Activated CD8-positive, alpha-beta memory T cell treated with anti-CD3 and anti-CD28 coated beads, Interleukin-2, amount 50 U/mL, for 4 hours (primary cell): ENCODE measurements at places on chromosomes 7 and 10.

DNA sequence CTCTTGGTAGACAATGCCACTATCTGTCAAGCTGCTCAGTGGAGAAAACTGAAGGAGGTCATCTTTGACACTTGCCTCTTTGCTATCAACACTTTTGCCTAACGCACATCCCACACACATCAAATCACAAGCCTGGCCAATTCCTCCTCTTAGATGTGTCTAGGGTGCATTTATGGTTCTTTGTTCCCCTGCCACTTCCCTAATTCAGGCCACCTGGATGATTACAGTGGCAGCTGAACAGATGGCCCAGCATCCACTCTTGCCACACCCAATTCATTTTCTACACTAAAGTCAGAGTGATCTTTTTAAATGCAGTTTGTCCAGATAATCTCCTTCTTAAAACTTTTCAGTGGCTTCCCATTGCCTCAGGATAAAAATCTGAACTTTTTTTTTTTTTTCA, 58.6 kb downstream of the LAMB4 start:
- DNase-seq = no peak

- DNase-seq = no peak
Measured at GRCh38 chr10:71451754-71452153, 55.0 kb downstream of the CDH23 start.

DNA sequence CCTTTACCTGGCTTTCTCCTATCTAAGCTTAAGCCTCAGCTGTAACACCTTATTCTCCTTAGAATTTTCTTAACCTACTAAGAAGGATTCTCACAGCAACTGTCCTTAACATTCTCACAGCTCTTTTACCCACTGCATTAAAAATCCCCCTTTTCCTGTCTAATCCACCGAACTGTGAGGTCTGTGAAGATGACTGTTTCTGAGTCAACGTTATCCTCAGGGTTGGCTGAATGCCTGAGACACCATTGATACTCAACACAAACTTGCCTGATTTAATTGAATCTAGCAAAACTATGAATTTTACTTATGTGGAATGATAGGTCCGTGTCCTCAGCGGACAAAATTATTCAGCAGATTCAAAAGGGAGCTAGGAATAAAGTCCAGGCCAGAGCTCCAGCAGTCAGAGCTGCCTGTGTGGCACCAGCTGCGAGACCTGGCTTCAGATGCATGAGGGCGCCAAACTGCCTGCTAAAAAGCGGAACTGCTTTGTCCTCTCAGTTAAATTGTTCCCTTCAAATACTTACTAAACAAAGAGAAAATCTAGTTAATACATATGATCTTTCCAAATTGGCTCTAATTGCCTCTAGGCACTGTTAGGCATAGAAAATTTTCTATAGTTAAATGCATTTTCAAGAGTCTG, 33.4 kb upstream of the VWDE start:
- DNase-seq = no peak

- no peak for DNase-seq
Measured at GRCh38 chr7:155265961-155266360, 31.7 kb upstream of the INSIG1 start.

DNA sequence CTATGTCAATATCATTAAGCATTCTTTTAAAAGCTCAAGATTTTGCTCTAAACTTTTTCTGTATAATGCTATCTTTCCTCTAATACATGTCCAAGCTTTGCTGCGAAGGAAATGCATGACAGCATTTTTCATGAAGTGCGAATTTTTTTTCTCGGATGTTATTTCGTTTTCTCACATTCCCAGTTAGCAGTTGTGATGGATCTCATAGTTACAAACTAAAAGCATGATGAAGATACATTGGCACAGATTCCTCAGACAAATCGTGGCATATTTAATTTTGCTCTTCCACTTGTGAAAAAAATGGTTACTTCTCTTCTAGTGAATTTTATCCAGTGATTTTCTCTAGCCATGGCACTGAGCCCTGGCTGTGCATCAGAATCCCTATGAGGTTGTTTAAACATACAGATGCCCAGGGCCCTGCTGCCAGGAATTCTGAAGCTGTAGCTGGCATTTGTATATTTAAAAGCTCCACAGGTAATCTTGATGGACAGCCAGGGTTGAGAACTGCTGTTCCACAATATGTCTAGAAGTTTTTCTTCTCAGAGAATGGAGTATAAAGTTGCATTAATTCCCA, 299.8 kb upstream of the NEBL start:
- no peak for DNase-seq

DNA sequence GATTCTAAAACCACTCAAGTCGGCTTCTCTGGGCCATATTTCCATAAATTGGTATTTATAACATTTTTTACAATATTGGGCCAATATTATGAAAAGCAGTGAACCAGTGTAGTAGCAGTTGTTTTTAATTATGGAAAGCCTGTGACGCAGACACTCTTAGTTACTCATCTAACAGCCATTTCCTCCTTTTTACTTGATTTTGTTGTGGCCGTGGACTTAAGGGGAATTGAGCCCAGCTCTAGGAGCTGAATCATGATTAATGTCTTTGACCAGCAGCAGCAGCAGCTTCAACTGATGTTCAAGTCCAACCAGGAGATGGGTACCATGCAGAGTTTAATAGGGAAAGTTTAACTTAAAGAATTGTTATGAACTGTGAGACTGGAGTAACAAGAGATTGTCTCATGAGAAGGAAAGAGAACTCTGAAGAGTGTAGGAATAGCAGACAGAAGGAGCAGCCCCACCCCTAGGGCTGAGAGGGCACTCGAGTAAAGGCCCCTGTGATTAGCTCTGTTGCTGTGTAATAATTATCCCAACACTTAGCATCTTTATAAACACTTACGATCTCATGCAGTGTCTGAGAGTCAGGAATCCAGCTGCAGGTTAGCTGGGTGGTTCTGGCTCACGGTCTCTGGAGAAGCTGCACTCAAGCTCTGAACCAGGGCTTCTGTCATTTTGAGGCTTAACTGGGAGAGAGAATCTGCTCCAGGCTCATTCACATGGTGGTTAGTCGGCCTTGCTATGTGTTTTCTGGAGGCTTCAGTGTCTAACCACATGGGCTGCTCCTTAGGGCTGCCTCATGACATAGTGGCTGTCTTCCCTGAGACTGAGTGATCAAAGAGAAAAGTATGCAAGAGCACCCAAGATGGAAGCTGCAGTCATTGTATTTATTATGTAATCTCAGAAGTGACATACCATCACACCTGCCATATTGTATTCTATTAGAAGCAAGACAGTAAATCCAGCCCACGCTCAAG, 4.6 kb downstream of the LANCL2 start:
- no peak for DNase-seq

DNA sequence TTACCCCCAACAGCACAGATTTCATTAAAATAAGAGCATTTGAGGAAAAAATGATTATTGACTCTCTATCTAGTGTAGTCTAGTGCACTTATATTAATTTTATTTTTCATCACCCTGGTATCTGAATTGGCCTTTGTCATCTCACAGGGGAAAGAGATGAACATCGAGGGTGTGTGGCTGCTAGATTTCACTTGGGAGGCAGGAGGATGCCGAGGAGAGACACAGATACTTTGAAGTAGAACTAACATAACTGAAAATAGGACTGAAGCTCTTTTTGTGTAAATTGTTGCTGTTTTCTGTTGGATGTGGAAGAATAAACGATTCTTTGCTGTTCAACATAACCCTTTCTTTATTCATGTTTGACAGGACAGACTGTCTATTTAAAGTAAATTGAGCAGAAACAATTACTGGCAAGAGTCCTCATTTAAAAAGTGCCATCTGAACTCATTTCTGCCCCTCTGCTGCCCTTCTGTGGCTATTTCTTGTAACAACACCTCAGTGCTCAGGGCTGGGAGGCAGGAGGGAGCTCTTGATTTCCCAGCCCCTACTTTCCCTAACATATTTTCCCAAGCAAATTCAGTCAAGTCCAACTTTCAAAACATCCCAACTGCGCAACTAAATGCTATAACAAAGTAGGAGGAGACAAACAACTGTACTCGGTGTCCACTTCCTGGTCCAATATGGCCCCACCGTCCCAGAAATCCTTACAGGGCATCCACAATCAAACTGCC, 15.6 kb downstream of the LYZL1 start:
- DNase-seq = peak; percentile 18

GRCh38 chr7:929311-929711, 25.2 kb downstream of the ADAP1 start:
- DNase-seq = peak; percentile 9

DNA sequence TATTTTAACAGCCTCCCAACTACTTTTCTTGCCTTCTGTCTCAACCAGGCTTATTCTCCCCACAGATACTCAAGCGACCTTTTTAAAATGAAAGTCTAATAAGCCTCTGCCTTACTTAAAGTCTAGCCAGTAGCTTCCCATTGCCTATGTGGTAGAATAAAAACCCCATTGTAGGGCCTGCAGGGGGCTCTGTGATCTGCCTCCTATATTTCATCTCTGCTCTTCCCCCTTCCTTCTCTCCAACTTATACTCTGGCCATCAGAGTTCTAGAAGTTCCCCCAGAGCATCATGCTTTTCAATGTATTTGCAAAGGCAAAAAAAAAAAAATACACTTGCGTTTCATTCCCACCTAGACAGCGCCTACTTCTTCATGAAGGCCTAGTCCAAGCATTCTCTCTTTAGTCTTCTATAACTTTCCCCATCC, 167.7 kb upstream of the ADO start:
- no peak for DNase-seq

DNA sequence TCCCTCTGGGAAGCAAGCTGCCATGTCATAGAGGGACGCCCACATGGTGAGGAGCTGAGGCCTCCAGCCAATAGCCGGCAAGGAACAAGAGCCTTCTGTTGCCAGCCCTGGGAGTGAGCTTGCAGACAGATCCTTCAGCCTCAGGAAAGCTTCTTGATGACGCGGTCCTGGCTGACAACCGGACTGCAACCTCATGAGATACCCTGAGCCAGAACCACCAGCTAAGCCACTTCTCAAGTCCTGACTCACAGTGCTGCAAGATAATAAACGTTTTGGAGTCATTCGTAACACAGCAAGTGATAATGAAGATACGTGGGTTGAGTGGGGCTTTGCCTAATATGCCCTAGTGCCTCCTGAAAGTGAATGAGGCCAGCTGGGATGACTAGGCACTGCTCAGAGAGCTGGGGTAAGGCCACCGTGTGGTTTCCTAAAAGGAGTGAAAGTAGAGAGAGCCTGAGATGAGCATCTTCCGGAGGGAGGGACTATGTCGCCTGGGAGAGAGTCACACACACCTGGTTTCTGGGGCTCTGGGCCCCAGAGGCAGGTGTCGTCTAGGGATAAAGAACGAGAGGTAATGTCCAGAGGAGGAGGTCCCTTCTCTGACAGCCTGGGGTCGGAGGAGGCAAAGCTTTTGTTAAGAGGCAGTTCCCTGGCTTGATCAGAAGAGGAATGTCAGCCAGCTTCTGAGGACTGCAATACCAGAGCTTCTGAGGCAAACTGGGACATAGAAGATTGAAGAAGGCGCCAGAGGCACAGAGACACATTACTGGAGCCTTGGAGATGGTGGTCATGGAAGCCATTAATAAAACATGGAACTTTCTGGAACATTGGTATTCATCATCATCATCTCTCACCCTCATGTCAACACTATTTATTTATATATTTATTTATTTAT, 53.6 kb downstream of the PYROXD2 start:
- DNase-seq = no peak

GRCh38 chr10:127423218-127423915, 125.7 kb upstream of the NPS start:
- DNase-seq = no peak

- DNase-seq = no peak
Measured at GRCh38 chr10:4868357-4868657, 42.3 kb downstream of the AKR1E2 start.

GRCh38 chr7:82359426-82359825, 84.2 kb downstream of the CACNA2D1 start:
- DNase-seq = no peak

GRCh38 chr7:4803397-4804241, 28.2 kb downstream of the AP5Z1 start:
- no peak for DNase-seq

- DNase-seq = no peak
Measured at GRCh38 chr10:53079283-53079682, 306.7 kb upstream of the MBL2 start.

GRCh38 chr10:89214566-89215165, 7.5 kb upstream of the CH25H start:
- no peak for DNase-seq

DNA sequence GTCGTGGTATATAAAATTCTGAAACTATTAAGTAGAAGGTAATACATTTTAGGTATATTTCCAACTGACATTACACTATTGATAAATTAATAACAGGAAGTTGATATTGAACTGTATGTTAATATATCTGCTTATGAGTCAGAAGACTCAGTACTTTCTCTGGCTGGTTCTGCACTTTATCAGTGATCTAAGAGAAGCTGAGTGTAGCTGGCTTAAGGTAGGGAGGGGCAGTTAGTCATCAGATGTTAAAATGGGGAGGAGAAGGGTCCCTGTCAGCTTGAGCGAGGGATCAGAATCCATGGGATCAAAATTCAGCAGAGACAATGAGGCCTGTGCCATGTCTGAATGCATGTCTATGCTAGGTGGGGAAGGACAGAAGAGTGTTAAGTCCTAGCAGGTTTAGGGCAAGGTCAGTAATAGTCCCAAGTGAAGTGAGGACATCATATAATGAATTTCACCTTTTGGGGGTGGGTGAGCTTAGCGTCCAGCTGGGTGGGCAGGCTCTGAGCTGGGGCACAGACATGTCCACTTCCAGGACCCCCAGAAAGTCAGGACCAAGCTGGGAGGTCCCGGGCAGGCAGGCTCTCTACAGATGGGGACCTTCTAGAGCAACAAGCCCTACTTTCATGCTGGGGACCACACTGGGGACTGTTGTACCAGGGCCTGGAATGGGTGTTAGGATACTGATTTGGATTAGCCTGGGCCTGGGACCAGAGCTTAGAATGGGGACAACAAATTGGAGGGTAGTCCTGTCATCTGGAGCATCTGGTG, 82.9 kb downstream of the WDFY4 start:
- no peak for DNase-seq

- no peak for DNase-seq
Measured at GRCh38 chr7:17185690-17186070, 112.8 kb upstream of the AHR start.

DNA sequence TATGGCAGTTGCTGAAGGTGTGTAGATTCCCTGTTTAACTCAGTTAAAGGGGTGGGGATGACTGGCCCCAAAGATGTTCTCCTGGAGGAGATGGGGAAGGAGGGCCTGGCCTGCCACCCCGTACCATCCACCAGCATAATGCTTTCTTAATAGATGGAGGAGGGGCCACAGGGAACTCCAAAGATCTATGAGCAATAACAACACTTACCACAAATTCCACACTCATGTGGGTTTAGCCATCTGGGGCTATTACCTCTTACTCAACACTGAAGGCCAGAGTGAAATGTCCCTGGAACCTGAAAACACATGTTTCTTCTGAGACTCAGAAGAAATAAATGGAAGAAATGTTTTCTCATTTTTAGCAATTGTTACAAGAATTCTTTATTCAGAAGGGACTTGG, 259.0 kb downstream of the CXCL12 start:
- DNase-seq = no peak

GRCh38 chr7:24932815-24933214, 47.2 kb downstream of the OSBPL3 start:
- no peak for DNase-seq

DNA sequence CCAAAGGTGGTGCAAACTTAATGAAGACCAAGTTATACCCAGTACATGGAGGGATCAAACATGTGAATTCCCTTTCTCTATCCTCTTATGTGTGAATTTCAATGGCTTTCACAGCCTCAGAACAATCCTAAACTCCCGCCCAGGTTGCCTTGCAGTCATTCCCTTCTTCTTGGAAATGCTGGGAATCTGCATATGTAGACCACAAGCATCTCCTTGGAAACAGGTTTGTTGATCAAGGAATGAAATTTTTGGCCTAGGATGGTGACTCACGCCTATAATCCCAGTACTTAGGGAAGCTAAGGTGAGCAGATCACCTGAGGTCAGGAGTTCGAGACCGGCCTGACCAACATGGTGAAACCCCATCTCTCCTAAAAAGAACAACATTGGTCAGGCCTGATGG, 77.8 kb upstream of the ABI1 start:
- DNase-seq = no peak
